ENCODE measurements at places on chromosomes 2 and 18.

- DNase-seq = peak; percentile 55
Observed at GRCh38 chr2:184598316-184599053, at the start of gene ZNF804A. TSS of gene ZNF804A (plus strand) at chr2:184598529. CDS start at chr2:184598960, 431 bp downstream.

- DNase-seq = no peak
Observed at GRCh38 chr2:241759067-241759807, 17.4 kb upstream of the GAL3ST2 start.

- no peak for DNase-seq
Observed at GRCh38 chr2:161337247-161337646, 29.0 kb downstream of the PSMD14 start.

- no peak for DNase-seq
Observed at GRCh38 chr2:47145466-47145865, 9.6 kb downstream of the STPG4 start.

DNA sequence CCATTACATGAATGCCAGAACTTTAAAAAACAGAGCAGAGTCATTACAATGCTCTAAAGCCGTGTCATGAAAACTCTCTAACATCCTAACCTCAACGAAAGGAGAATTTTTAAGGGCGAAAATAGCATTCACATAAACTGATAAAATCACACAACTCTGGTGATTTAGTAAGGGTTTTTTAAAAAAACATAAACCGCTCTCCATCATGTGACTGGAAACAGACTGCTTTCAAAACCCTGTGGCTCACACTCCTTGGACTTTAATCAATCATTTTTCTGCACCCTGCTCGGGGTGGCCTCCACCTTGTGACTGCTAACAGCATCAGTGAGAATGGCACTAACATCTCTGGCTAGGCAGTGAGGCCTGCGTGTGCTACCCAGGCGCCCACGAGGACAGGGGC, 12.1 kb downstream of the DOCK10 start:
- DNase-seq = no peak

- no peak for DNase-seq
Observed at GRCh38 chr2:205411558-205411957, 270.7 kb upstream of the NRP2 start.

- DNase-seq = no peak
Observed at GRCh38 chr2:227717687-227718567, at the start of gene SLC19A3. TSS of gene SLC19A3 (minus strand) at chr2:227718028. CDS start at chr2:227702318, 15,710 bp downstream.

DNA sequence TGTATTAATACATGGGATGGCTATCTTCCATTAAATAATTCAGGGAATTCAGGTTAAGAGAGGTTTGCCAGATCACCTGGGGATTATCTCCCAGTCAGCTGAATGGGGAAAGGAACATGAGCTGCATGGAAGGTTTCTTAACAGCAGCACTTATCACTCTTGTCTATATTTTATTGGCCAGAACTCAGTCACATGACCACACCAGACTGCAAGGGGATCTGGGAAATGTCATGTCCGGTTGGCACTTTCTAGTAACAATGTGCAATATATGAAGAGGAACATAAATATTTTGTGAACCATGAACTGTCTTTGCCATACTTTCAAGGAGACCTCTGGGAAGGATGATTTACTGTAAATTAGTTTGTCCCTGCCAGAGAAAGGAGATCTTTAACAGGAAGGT, 599.1 kb downstream of the SLC4A3 start:
- DNase-seq = no peak

DNA sequence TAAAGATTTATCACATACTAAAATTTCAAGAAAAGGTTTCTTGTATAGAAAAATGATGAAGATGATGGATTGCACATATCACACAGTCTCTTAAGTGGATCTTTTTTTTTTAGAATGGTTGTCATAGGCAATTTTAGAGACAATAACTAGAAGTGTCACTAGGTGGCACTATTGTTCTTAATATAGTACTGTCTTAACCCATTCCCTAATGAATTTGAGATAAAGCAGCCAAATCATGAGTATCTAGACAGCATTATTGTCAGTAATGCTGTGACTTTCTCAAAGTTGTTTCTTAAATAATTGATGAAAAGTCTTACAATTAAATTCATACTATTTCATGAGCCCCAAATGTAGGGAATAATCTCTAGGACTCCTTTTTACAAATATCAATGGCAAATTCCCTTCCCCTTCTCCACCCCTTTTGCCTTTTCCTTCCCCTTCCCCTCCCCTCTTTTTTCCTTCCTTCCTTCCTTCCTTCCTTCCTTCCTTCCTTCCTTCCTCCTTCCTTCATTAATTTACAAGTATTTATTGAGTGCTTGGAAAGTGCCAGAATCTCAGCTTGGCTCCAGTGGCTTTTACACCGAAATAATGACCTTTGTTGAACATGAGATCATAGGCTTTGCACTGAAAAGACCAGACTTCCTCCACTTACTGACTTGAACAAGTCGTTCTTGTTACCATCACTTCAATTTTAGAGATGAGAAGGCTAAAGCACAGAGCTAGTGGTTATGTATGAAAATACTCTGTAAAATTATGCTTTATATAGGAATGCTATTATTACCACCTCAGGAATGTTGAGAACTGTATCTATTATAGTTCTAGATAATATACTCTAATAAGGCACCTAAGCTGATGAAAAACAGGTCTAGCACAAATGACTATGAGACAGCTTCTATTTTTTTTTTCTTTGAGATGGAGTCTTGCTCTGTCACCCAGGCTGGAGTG, 19.8 kb downstream of the MYL12B start:
- DNase-seq = no peak

All from activated CD8-positive, alpha-beta memory T cell treated with anti-CD3 and anti-CD28 coated beads for 24 hours (primary cell).